ENCODE measurements at places on chromosomes 5 and 9.

DNA sequence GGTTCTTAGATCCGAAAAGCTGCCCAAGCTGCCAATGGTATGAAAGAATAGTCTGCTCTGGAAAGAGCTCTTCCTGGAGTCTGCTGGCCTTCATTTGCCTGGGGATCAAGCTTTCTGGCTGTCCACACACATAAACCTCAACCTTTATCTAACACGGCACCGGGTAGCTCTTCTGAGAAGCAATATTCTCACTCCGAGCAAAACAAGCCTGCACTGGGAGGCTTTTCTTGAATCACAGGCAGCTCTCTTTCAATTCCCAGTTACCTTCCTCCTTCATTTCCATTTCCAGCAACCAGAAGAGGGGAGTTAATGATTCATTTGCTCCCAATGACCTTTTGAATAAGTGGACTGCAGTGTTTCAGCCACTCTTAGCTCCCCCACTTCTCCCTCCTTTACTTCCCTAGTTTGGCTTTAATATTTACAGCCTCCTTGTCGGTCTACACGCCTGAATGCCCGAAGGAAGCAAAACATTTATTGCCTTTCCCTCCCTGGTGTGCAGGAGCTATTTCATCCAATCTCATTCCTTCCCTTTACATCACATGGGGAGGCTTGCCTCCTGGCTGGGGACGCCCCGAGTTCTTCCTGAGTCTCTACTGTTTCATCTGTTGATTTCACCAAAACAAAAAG, 187.1 kb downstream of the ARHGEF28 start:
- DNase-seq: no peak

DNA sequence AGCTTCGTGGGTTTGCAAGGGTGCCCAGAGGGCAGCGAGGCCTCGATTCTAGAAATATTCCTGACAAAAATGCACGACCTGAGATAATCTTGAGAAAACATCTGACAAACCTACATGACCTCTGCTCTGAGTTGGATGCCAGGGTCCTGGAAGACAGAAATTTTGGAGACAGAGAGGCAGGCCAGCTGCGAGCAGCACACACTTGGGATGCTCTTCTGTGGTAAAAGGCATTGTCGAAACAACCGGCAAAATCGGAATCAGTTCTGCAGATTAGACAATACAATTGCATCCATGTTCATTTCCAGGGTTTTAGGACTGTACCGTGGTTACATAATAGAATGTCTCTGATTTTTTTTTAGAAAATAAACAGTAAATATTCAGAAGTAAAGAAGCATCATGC, 74.2 kb downstream of the GADD45G start:
- DNase-seq: no peak

DNA sequence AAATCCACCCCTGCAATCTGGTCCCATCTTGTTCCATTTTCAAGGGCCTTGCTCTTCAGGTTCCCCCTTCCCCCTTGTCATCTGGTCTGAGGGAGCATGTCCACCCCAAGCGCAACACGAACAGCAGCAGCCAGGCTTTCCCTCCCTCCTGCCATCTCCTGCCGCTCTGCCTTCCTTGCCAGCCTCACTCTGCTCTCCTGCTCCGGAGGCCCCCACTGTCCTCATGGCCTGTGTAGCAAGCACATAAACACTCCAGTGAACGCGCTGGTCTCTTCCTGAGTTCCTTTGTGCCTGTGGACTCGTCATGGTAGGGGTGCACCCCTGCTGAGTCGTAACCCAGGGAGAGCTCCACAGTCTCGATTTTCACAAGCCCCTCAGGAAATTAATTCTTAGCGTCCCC, 29.9 kb downstream of the TENT4A start:
- DNase-seq: no peak

GRCh38 chr5:178371362-178372111, 138.9 kb upstream of the PHYKPL start:
- no peak for DNase-seq

- DNase-seq: no peak
These were observed 213.5 kb downstream of the SGCD start for GRCh38 chr5:156540491-156540890.

GRCh38 chr5:145661737-145662485, 173.2 kb downstream of the PRELID2 start:
- DNase-seq: no peak

- DNase-seq: no peak
These were observed 98.0 kb downstream of the ENC1 start for GRCh38 chr5:74542482-74542881.

All from Panc1 (cell line).